ENCODE measurements at places on chromosomes 4 and X.

- DNase-seq = no peak
Measured at GRCh38 chr4:17719106-17719505, 62.3 kb downstream of the FAM184B start.

GRCh38 chr4:152394791-152395190, 141.1 kb downstream of the FBXW7 start:
- DNase-seq = no peak

DNA sequence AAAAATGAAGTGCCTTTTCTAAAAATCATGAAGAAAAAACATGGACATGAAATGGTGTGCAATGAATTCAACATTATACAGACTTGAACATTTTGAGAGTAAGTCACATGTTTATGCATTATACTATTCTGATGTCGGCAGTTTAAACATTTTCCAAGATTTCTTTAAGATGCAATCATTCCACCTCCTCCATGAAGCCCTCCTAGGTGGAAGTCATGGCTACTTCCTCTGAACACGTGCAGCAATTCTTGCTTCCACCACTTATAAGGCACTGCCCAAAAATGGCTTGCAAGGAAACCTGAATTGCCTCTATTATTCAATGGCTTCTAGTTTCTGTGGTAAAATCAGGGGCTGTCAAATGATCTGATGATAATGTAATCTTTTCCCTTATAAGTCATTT, 25.8 kb downstream of the IGFBP7 start:
- no peak for DNase-seq

- no peak for DNase-seq
Measured at GRCh38 chr4:75101906-75102786, 169.2 kb downstream of the PARM1 start.

- DNase-seq = no peak
Measured at GRCh38 chrX:109936114-109936513, 66.8 kb upstream of the TMEM164 start.

Measured in stimulated activated CD4-positive, alpha-beta T cell treated with anti-CD3 and anti-CD28 coated beads, Interleukin-1b, Interleukin-23, amount 100 ng/mL, for 1 hour (primary cell).